ENCODE measurements at places on chromosomes 16 and 17. TPM values are rescaled to one million over a fixed set of nuclear protein-coding genes. Genes with fewer than 3 reads are reported as not detected.

AKAP1 gene
- total RNA-seq = 10.9 TPM

KLHL10 gene
- total RNA-seq = 0.29 TPM

AXIN2 gene
- 1.9 TPM for total RNA-seq

TNFRSF17 gene
- not detected for total RNA-seq

KRT31 gene
- total RNA-seq = not detected

IL21R gene
- total RNA-seq = 2.2 TPM

ACAP1 gene
- 0.58 TPM for total RNA-seq

XYLT1 gene
- 23.1 TPM for total RNA-seq

WNK4 gene
- 0.33 TPM for total RNA-seq

SLC38A7 gene
- total RNA-seq = 26.6 TPM

HOXB5 gene
- total RNA-seq = 0.29 TPM

KRTAP3-1 gene
- not detected for total RNA-seq
